ENCODE measurements at places on chromosomes 2 and 18.

GRCh38 chr18:39960550-39960949 lies 1994.5 kb upstream of the PIK3C3 start:
- DNase-seq = no peak

DNA sequence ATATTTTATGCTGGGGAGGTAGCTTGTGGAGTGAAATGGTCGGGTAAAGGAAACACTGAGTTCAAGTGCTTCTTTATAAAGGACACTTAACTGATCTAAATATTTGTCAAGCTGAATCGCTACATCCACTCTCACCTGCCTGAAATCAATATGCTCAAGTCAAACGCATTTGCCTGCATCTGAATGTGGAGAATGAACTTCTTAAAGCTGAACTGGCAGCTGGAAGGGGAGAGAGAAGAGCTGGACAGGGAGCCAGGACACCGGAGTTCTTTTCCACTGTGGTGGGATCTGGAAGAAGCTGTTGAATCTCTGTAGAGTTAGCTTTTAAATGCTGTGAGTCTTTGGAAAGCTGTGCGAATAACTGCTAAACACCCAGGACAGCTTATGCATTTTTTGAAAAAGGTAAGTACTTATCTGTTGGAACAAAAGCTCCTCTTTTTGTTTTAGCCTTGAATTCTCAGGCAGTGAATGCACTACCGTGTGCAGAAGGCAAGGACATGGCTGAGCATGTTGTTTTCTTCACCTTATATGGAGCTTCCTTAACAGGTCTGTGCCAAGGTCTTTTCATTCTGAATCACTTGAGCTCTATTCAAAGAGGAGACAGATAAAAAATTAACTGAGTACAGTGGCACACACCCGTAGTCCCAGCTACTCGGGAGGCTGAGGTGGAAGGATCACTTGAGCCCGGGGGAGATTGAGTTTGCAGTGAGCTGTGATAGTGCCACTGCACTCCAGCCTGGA lies 74.2 kb upstream of the KLF7 start:
- no peak for DNase-seq

DNA sequence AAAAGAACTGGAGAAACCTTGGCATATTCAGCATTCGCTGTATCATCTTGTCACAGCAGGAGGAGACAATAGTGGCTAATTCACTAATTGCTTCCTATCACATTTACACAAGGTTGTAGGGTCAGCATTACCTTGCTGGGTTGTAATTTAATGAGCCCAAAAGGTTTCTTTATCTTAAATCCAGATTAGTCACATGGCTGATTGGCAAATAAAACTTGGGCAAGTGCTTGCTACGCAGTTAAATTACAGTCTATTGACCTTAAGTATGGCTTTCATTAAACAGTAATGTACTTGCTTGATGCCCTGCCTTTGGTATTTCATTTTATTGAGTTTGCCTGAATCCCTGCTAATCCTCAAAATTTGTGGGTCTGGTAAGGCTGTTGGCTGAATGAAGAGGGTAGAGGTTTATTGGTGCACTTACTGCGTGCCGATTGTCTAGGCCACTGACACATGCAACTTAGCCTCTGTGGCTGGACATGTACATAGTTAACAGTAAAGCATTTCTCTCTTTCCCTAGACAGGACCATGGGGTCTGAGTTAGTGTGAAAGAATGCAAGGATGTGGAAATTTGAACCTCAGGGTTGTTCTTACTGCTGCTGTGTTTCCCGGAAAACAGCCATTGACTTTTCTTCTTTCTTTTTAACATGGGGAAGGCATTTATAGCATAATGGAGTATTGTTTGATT lies 34.3 kb downstream of the FMNL2 start:
- DNase-seq = no peak

DNA sequence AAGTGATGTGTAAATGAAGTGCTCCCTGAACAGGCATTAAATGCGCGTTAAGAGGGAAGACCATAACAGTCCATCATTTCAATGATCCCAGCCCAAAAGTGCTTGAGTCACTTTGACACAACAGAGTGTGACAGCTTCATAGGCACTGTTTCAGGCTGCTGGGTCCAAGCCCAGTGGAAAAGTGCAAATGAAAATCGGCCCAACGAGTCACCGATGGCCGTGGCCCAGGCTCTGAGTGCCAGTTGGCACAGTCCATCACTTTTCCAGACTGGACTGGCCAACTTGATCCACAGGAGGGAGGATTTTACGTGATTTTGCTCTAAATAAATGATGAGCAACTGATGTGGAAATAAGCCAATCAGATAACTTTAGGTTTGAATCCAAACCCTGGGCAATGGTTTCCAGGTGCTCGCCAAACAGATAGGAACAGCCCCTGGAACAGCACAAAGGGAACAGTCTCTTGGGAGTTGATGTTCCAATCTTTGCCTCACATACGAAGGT lies 114.0 kb downstream of the SP3 start:
- DNase-seq = no peak

DNA sequence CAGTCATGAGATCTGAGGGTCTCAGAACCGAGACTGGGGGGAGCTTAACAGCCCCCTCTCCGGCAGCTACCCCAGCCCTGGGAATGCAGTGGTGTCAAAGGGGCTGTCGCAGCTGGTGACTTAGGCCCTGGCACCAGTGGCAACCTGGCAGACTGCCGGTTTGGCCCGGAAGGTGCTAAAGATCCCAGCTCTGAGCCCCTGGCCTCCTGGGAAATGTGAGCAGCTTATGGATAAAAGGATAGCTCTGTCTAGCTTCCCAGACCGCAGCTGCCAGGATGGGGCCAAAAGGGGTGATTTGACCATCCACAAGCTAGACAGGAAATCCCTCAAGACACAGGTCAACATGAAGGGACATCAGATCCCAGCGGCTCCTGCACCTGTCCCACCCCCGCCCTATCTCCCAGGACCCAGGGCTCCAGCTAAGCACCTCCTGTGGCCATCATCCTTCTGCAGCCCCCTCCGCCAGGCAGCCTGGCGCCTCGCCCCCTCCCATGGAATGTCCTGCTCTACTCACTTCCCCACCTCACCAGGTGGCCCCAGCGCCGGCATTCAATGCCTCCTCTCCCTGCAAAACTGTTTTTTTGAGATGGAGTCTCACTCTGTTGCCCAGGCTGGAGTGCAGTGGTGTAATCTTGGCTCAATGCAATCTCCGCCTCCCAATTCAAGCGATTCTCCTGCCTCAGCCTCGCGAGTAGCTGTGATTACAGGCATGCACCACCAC lies 33.2 kb upstream of the EFHD1 start:
- DNase-seq = no peak

GRCh38 chr2:22694300-22694699 lies 690.7 kb upstream of the KLHL29 start:
- DNase-seq = no peak

- no peak for DNase-seq
These were observed 70.3 kb downstream of the MAIP1 start for GRCh38 chr2:200025717-200026116.

GRCh38 chr2:200795028-200795440 lies 16.7 kb upstream of the BZW1 start:
- no peak for DNase-seq

Data from activated gamma-delta T cell (primary cell).